Gastroesophageal sphincter (tissue), 4 donors: ENCODE measurements at places on chromosomes 1 and 21.

DNA sequence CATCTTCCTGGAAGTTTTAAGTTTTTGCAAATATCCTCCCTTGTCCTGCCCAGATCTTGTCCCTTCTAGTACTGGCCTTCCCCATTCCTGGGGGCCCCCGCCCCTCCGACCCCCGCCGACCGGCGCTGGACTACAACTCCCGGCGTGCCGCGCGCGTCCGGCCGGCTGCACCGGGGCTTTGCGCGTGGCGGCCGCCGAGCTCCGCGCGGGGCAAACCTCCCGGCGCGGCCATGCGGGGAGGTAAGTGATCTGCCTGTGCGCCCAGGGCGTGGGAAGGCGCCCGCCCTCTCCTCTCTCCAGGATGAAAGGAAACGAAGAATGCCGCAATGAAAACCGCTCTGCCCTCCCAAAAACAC is 3.2 kb upstream of the SAMD13 start:
- peak; percentile 76 for ATAC-seq

GRCh38 chr1:52662645-52663313 is 29.8 kb downstream of the SHISAL2A start:
- ATAC-seq, result no peak

DNA sequence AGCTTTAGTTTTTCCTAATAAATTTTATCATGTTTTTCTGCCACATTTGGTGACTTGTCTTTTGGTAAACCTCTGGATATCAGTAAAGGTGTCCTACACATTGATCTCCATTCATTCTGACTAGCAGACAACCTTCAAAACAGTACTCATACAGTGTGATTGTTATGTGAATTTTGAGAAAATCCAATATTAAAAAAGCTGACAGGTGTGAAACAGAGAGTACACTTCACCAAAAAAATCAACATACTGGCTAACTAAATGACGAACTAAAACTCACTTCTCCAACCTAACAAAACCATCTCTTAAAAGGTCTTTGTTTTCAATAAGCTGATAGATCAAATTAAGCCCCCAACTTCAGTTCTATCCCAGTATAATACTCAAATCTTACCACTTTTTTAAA is 1.5 kb downstream of the FRRS1 start:
- no peak for ATAC-seq

GRCh38 chr1:47624531-47624930 is 186.7 kb downstream of the FOXD2 start:
- ATAC-seq, result no peak
